ENCODE measurements at places on chromosomes 16 and 17.

GRCh38 chr16:46808997-46809396 is 22.0 kb downstream of the C16orf87 start:
- no peak for DNase-seq

GRCh38 chr17:9361188-9361955 is 214.2 kb downstream of the STX8 start:
- DNase-seq = no peak

DNA sequence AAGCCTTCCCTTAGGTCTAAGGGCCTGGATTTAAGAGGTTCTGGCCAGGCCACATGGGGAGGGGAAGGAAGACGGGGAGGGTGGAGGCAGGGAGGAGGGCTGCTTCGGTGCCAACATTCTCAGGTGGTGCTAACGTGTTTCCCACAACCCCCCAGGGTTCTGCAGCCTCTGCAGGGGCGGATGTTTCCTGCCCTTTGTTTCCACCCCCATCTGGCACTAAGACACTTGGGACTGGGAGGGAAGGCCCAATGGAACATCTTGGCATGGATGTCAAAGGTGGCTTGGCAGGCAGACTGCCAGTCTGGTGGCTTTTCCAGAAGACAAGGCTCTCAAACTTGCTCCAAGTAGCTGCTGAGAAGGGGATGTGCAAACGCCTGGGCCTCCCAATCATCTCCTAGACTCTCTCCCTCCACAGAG is 12.7 kb downstream of the HIC1 start:
- no peak for DNase-seq

DNA sequence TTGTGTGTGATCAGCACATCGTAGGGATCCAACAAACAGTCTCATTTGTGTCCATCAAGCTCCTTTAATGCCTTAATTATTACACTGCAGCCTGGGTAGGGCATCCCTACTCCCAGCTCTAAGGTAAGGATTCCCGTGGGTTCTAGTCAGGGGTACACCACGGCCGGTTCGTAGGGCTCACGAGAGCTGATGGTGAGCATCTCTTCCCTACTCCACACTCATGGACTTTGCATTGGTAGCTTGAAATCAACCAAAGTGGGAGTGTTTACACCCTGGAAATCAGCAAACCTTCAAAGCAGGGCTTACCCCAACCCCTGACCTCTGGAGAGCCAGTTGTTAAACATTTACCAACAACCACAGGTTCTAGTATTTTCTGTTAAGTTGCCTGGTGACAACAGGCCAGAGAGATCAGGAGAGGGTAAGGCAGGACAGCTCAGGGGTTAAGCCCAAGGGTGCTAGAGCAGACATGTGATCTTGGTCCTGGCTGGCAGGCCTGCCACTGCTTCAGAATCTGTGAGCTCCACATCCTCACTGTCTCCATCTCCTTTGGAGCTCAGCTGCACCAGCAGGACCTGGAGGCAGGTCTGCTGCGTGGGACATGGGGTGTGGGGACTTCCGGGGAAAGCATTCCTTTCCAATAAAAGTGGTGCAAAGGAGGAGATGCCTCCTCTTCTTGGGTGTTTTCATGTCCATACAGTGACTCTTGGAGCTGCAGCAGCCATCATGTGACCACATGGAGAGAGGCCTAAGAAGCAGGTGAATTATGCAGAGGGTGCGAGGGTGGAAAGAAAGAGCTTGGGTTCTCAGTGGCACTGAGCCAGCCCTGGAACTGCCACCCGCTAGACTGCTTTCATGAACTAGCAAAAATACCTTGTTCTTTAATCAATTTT is 36.1 kb upstream of the ZCCHC14 start:
- DNase-seq = no peak

- DNase-seq = no peak
Measured at GRCh38 chr16:12203780-12204351, 227.3 kb downstream of the SNX29 start.

DNA sequence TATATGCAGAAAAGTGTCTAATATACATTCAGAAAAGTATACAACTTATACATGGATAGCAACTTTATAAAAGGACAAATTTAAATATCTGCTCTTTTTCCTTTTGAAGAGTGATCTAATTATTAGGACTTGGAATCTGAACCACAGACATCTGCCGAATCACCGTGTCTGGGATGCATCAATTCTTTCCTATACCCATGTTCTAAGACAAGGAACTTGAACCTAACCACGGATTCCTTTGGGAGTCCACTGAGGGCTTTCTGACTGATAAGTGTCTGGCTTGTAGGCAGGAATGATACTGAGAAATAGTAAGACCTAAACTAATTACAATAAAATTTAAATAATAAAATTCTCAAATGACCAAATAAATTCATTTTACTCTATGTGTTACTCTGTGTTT is 54.2 kb downstream of the NDEL1 start:
- DNase-seq = peak; percentile 18

All from skeletal muscle cell (primary cell).